ENCODE measurements at places on chromosomes 5 and 9.

GRCh38 chr5:33275391-33275790 is 165.4 kb upstream of the TARS1 start:
- DNase-seq = no peak

GRCh38 chr9:70083429-70083828 is 39.8 kb downstream of the MAMDC2 start:
- DNase-seq = no peak

- no peak for DNase-seq
Measured at GRCh38 chr5:112866739-112867138, 5.7 kb downstream of the SRP19 start.

- DNase-seq = no peak
Measured at GRCh38 chr5:154947778-154948177, 6.9 kb downstream of the MRPL22 start.

- no peak for DNase-seq
Measured at GRCh38 chr5:143191720-143192119, 211.8 kb downstream of the NR3C1 start.

GRCh38 chr5:78273436-78273835 is 21.1 kb downstream of the AP3B1 start:
- no peak for DNase-seq

DNA sequence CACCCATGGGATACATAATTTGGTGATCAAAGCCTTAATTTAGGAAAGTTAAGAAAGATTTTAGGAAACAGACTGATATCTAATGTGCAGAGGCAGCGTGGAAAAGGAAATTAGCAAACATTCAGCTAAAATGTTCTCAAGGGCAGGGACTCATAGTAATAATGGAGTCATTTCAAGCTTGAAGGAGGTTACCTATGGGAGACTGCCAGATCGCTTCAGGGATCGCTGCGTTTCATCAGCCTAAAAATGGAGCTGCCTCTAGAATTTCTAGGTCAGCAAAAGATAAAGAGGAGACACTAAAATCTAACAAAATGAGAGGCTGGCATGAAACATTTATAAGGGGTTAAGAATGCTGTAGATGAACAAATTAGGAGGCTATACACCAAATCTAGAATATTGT is 115.5 kb downstream of the APBA1 start:
- no peak for DNase-seq

- DNase-seq = no peak
Measured at GRCh38 chr9:131366761-131367401, 27.0 kb upstream of the PRRC2B start.

- no peak for DNase-seq
Measured at GRCh38 chr5:160616712-160617497, 195.2 kb downstream of the PTTG1 start.

GRCh38 chr5:17697671-17698070 is 63.4 kb downstream of the TAF11L14 start:
- DNase-seq = no peak

DNA sequence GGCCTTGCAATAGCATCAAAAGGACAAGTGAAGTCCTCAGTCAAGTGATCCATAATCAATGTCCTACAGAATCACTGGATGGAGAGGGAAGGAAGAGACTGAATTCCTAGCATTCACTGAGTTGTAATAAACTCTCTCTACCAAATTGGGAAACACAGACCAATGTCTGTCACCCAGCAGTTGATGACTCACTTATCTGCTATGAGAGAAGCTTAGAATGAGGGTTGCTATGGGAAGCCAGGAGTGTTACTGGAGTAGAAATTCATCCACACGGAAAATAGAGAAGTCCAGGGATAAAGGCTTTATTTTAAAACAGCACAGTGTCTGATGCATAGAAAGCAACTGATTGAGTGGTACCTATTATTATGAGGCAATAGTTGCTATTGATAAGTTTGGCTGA is 407.4 kb downstream of the BRINP1 start:
- DNase-seq = no peak

DNA sequence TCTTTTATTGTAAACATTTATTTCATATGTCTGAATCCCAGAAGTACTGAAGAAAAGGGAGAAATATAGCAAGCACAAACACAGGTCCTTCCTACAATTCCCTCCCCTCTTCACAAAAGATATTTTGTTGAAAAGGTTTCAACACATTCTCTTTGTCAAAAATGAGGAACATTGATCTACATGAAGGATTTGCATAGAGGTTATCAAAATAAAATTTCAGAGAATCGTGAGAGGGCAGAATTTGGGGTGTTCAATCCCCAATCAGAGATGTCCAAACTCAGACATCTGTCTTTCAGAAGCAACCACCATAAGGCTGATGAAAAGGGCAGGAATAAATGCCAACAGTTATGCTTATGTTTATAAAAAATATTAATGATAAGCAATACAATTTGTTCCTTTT is 69.2 kb downstream of the MARCHF3 start:
- DNase-seq = no peak

DNA sequence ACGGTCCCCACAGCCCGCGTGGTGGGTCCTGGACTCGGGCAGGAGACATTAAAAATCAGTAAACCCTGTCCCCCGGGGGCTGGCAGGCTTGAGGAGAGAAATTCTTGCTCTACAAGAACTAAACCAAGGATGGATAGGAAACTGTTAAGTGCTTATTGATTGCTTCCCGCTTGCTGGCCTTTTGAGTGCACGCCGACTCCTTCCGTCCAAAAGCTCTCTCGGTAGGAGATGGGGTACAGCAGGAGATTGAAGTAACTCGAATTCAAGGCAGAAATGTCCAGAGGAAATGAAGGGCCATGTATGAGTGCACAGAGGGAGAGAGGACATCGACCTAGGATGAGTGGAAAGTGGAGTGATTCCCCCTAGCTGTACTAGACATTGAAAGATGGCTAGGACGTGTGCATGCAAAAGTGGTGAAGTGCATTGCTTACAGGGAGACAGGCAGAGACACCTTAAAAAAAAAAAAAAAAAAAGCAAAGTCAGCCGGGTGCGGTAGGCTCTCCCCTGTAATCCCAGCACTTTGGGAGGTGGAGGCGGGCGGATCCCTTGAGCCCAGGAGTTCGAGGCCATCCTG is 923 bp downstream of the RECK start:
- no peak for DNase-seq

GRCh38 chr9:138058181-138058580 is 180.6 kb downstream of the CACNA1B start:
- DNase-seq = no peak

GRCh38 chr5:6858419-6858818 is 145.2 kb downstream of the TENT4A start:
- no peak for DNase-seq

- DNase-seq = no peak
Measured at GRCh38 chr5:132195727-132196126, 31.9 kb downstream of the P4HA2 start.

DNA sequence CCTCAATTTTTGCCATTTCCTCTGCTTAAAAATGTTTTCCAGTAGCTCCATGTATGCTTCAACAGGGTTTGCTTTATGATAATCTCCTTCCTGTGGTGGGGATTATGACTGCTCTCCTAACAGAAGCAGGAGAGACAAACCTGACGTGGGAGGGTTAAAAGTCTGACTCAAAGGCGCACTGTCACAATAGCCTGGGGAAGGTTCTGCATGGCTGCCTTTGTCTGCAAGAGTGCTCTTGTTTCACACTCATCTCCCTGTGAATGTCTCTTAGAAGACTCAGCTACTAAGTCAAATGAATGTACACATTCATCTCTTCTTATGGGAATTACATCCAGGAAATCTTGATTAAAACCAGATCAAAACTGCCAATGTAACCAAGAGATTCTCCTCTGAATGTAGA is 90.9 kb upstream of the MTAP start:
- DNase-seq = no peak

- DNase-seq = no peak
Measured at GRCh38 chr9:137457406-137458193, 1.5 kb downstream of the NSMF start.
